ENCODE measurements at places on chromosomes 6 and 20.
A peak's percentile ranks its signal among the peaks of the same experiment; 100 is the strongest.

- DNase-seq, result no peak
Measured at GRCh38 chr6:38525888-38526287, 113.8 kb downstream of the BTBD9 start.

DNA sequence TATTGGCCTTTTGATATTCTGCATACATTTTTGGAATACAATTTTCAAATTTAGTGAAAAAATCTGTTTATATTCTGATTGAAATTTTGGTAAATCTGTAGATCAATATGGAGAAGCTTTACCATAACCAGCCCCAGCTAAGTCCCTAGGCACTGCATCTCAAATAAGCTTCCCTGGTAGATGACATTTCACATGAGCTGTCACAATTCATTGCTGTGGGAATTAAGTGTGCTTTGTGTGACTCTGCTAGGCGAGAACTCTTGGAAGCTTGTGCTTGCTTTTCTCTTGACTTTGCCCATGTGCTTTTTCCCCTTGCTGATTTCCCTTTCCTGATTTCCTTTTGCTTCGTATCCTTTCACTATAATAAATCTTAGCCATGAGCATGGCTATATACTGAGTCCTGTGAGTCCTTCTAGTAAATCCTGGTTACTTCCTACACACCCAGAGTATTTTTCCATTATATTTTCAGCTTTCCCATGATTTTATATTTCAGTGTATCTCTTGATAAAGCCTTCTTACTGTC, 166.5 kb upstream of the MMS22L start:
- no peak for DNase-seq

DNA sequence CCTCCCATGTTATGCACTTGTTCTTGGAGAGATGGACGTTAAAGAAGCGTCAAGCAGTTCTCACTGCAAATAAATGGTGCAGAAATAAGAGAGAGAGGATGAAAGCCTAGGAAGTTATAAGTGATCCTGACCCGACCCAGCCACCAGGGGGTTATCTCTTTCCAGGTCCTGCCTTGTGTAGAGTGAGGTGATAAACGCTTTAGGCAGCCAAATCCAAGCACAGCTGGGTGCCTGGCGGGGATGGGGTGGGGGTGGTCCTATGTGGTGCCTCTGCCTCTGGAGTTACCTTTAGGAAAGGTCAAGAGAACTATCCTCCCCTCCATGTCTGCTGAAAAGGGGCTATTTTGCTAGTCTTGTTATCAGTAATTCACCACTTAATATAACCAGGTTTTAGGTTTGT, 9.2 kb upstream of the TFAP2A start:
- no peak for DNase-seq

DNA sequence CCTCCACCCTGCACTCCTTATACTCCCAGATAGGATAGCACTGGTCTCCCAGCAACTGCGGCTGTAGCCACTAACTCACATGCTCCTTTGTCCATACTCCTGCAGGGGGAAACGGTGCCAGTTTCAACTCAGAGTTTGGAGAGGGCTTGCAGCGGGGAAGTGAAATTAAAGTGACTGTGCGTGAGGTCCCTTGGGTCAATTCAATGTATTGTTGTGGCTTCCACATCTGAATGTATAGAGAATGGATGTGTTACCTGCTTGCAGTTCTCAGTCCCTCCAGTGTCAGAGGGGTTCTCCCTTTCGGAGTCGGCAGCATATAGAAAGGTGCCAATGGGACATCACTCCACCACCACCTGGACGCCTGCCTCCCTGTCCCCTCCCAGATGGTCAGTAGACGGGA, 93.6 kb upstream of the CNKSR3 start:
- no peak for DNase-seq

DNA sequence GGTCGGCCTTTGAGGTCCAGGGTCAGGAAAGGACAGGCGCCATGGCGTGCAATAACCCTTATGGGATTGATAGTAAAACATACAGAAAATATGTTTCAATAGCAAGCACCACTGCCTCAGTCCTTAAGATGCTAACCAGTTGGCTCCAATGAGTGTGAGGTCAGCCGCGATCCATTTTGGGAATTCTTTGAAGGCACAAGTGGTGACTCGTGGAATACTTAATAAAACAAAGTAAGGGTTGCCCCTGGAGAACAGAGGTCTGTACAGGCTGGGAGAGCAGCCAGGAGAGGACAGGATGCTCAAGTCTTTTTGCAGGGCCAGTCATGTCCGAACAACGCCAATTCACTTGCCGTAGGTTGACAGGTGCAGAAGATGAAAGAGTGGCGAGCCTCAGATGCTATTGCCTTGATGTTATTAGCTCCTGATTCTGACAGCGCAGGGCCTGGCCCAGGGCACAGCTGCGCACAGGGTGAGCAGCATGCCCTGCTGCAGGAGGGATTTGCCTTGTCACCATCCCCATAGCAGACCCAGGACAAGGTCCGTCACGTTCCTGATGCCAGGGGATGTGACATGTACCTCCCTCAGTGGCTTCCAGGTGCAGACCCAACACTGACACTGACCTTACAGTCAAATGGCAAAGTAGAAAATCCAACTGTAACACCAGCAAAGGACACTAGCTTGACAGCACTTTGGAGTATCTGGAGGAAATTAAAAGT, 21.8 kb downstream of the SYNDIG1 start:
- DNase-seq, result no peak

DNA sequence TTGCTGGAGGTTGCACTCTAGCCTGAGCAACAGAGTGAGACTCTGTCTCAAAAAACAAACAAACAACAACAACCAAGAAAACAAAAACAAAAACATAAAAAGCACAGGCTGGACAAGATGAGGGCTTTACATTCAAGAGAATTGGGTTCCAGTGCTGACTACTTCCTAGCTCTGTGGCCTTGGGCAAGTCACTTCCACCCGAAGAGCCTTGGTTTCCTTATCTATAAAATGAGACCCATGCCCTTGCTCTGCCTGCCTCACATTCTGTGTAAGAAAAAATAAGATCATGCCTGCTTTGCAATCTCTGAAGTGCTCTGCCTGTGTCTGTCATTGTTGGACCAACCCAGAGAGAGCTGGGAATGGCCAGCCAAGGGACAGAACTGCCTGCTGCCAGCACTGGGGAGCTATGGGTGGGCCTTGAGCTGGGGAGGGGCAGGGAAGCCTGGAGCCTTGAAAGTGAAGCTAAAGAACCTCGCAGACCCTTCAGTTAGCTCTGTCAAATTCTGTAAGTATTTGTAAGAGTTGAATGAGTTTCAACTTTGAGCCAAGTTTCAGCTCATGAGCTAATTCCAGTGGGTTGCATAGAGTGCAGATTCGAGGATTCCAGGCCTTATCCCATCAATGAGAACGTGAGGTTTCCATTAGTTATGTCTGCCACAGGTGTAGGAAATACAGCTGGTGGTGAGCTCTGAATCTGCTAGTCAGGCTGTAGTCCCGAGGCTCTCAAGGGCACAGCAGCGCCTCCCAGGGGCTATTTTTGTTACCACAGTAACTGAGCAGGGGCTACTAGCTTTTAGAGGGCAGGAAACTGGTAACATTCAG, 93.2 kb downstream of the DLGAP4 start:
- peak; percentile 22 for DNase-seq

DNA sequence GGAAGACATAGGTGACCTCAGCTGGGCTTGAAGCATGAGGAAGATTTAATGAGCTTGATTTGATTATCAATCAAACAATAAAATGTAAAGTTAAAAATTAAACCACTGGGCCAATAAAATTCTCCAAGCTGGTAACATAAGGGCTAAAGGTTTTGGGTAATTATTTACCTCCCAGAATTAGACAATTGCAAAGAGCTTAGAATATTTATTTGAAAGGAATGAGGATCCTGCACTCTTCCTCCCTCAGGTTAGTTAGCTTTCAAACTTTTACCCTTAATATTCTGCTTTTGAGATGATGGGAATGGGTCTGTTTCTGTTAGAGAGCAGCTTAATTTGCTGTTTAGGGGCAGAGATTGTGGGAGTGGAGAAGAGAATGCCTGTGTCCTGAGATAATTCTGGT, at the start of gene SLC17A4:
SLC17A4 (plus strand) TSS at position 208 of the 400 bp plus-strand sequence. CDS start 7,221 bp downstream, outside the sequence.
- no peak for DNase-seq

DNA sequence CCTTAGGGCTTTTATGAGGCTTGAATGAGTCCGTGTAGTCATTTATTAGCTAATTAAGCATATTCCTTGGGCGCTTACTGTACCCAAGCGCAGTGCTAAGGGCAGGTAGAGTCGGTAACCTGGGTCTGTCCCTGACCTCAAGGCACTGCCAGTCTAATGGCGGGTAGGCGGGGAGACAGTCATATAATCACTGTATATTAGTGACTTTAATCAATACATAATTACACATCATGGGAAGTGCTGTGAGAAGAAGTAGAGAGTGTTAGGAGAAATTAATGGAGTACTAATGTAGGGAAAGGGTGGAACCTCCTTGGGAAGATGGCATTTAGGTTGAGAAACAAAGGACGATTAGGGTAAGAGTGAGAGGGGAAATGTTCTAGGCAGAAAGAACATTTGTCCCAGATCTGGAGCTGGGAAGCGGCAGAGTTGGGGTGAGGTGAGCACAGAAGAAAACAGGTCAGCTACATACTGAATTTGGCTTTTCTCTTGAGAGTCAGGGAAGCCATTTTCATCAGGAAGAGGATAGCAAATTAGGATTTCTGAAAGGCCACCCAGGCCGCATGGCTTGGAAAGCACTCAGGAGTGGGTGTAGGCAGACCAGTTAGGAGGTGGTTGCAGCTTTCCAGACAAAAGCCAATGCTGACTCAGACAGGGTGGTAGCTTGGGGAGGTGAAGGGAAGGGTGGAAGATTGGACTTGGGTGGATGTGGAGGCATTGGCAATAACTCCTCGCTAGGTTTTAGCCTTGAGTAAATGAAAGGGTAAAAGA, 954 bp upstream of the BLCAP start:
- no peak for DNase-seq

DNA sequence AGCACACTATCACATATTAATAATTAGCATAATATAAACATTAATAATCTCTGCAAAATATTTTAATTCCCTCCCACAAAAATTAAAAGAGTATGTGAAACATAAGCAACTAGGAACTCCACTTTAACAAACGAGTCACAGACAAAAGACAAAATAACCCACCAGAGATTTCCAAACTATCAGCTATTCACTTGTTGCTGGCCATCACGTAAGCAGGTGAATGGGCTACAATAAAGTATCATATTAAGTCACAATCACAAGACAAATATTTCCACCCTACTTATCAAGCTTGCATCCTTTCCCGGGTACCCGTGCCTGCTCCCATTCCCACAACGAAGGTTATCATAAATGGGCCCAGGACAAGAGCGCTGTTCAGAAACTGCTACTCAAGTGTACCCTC, 2.5 kb downstream of the HDAC2 start:
- DNase-seq, result no peak

- DNase-seq, result no peak
Measured at GRCh38 chr6:120759570-120759969, 574.7 kb downstream of the TBC1D32 start.

- DNase-seq, result no peak
Measured at GRCh38 chr20:48153523-48153922, 368.2 kb upstream of the SULF2 start.

DNA sequence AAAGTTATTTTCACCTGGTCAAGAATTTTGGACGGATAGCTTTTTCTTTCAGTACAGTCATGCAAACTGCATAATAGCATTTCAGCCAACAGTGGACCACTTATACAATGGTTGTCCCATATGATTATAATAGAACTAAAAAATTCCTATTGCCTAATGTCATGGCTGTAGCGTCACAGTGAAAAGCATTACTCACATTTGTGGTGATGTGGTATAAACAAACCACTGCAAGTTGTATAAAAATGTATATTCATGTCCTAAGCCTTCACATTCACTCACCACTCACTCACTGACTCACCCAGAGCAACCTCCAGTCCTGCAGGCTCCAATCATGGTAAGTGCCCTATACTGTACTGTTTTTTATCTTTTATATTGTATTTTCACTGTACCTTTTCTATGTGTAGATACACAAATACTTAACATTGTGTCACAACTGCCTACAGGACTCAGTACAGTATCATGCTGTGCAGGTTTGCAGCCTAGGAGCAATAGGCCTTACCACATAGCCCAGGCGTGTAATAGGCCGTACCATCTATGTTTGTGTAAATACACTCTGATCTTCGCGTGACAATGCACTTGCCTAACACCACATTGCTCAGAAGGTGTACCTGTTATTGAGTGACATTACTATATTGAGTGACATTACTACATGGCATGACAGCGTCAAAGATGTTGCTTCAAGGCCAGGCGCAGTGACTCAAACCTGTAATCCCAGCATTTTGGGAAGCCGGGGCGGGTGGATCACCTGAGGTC, 17.9 kb downstream of the ABHD12 start:
- DNase-seq, result no peak

DNA sequence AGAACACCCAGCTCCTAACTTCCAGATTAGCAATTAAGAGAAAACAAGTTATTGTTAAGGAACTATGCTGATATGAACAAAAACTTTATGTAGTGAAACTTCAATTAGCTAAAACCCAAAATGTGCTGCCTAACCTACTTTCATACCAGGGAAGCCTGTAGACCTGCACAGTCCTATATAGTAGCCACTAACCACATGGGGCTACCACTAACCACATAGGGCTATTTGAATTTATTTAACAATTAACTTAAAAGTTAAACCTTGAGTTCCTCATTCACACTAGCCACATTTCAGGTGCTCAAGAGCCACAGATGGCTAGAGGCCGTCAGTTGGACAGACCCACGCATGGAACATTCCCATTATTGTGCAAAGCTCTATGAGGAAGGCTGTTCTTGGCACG, 72.4 kb upstream of the LAMP5 start:
- DNase-seq, result no peak

Measured in CD4-positive, alpha-beta T cell treated with Interleukin-17A for 1 hour (primary cell).